Calu3 (cell line): ENCODE measurements at places on chromosomes 7 and 10. TPM values are rescaled to one million over a fixed set of nuclear protein-coding genes. Genes with fewer than 3 reads are reported as not detected.

DNA sequence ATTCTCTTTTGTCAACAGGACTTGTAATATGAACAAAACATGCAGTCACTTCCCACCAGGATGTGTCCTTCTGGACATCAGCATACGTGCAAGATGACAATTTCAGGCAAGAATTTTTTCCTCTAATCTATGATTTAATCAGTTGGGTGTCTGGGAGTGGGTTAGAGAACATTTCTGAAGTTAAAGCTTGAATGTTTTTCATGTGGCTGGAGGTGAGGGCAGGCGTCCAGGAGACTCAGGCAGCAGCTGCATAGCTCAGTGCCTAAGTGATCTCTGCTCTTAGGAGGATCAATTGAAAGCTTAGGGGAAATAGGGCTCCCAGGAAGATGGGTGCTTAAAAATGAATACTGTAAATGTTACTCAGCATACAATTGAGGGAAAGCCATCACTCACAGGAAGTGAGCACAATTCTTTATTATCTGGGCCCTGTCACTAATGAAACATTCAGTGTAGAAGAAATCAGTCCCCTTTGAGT lies 457.6 kb upstream of the KLF6 start:
- DNase-seq = no peak

DNA sequence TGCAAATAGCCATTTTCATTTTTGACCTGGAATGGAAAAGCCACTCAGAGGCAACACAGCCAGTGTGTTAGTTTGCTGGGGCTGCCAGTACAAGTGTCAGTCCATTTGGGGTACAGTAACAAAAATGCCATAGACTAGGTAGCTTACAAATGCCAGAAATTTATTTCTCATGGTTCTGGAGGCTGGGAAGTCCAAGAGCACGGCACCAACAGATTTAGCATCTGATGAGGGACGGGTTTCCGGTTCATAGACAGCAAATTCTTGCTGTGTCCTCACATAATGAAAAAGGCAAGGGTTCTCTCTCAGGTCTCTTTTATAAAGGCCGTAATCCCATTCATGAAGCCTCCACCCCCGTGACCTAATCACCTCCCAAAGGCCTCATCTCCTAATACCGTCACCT lies 418.2 kb downstream of the TYW1 start:
- DNase-seq = no peak

Gene BEND7
- total RNA-seq = 7.4 and 8.3 TPM in 2 replicates

Gene WDR86
- total RNA-seq = not detected in 2 replicates

Gene ADCYAP1R1
- total RNA-seq = not detected in 2 replicates

- DNase-seq = no peak
These were observed 320.8 kb upstream of the NRP1 start for GRCh38 chr10:33655165-33655815.

Gene PLA2G12B
- not detected in 2 replicates for total RNA-seq

GRCh38 chr10:29611781-29612381 lies 22.9 kb downstream of the SVIL start:
- DNase-seq = no peak

- no peak for DNase-seq
These were observed 266.9 kb downstream of the ABCA13 start for GRCh38 chr7:48438206-48438605.

DNA sequence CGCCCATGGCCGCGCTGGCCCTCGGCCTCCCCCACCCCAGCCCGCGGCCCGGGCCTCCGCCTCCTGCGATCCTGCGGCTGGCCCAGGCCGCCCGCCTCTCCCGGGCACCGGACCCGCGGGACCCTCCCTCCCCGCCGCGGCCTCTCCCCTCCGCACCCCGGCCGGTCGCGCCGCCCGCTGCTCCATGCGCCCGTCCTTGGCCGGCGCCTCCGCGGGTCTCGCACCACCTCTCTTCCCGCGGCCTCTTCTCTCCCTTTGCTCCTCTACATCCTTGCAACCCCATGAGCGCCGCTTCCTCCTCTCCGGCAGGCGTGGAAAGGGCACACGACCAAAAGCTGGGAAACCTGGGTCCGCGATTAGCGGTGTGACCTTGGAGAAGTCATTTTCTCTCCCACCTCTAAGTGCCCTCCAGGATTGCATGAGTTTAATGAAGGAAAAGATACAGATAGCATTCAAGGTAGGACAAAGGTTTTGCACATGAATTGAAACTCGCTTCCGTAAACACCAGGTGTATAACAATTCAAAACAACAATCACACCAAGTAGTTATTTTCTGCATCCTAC lies 448 bp upstream of the SRPK2 start:
- peak; percentile 57 for DNase-seq

DNA sequence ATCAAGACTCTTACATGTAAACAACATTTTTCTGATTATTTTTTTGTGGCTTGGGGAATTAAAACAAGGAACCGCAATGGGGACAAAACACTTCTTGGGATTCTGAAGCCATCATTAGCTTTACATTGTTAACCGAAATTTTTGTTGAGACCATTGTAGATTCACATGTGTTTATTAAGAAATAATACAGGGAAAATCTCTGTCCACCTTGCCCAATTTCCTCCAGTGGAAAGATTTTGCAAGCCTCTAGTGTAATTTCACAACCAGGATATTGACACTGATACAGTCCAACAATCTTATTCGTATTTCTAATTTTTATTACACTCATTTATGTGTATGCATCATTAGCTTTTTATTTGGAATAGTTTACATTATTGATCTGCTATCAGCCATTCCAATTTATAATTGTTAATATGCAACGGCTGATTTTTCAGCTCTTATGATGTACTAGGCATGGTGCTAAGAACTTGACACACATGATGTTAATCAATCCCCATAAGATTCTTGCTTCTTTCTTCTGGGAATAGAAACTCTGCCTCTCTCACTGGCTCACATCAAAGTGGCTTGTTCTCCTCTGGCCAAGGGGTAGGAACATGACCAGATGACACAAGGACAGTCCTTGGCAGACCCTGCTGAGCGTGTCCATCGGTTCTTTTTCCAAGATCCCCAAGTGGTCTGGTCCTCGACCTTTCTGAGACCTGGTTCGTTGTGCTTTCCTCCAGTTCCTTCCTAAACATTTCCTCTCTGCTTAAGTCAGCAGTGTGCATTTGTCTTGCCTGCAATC lies 137.6 kb downstream of the ADAM12 start:
- DNase-seq = no peak

GRCh38 chr10:130222381-130222780 lies 86.2 kb downstream of the GLRX3 start:
- no peak for DNase-seq

GRCh38 chr10:15083674-15084501 lies 4.7 kb downstream of the ACBD7 start:
- peak; percentile 3 for DNase-seq

Gene NEBL
- total RNA-seq = 11.2 and 12.7 TPM in 2 replicates

Gene NEUROG3
- not detected in 2 replicates for total RNA-seq

DNA sequence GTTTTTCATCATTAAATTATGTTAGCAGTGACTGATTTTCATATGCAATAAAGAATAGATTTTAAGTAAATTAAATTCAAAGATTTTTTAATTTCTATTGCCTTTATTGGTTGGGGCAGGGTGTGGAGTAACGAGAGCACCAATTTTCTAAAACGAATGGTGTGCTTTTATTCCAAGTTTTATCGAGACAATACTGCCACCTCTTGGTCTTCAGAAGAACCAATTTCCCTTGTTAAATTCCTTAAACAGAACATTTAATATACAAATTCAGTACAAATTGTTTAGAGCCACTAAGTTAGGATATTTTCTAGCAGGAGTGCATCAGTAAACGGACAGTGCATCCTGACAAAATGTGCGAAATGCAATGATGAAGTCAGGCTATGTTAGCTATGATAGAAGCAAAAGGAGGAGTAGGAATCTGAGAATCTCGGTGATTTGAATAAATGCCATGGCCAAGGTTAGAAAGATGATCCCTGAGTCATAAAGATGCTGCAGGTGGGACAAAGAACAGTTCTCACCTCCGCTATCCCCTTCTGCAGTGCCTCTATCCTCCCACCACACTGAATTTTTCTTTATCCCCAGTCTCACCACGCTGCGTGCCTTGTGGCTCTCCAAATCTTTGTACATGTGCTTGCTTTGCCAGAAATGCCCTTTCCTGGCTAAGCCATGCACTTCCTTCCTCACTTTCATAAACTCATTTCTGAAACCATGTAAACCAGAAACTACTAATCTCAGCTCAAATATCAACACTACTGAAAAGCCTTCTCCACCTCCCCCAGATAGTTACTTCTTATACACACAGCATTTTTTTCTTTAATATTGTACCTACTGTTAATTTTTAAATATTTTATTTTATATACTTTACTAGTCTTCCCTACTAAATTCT lies 31.9 kb upstream of the AGBL3 start:
- DNase-seq = no peak

- DNase-seq = no peak
These were observed 20.5 kb upstream of the GPR26 start for GRCh38 chr10:123645615-123646014.

Gene VIPR2
- not detected in 2 replicates for total RNA-seq

Gene MSMB
- 2.4 and 7.4 TPM in 2 replicates for total RNA-seq

Gene C10orf67
- total RNA-seq = 0.44 and 0.45 TPM in 2 replicates

DNA sequence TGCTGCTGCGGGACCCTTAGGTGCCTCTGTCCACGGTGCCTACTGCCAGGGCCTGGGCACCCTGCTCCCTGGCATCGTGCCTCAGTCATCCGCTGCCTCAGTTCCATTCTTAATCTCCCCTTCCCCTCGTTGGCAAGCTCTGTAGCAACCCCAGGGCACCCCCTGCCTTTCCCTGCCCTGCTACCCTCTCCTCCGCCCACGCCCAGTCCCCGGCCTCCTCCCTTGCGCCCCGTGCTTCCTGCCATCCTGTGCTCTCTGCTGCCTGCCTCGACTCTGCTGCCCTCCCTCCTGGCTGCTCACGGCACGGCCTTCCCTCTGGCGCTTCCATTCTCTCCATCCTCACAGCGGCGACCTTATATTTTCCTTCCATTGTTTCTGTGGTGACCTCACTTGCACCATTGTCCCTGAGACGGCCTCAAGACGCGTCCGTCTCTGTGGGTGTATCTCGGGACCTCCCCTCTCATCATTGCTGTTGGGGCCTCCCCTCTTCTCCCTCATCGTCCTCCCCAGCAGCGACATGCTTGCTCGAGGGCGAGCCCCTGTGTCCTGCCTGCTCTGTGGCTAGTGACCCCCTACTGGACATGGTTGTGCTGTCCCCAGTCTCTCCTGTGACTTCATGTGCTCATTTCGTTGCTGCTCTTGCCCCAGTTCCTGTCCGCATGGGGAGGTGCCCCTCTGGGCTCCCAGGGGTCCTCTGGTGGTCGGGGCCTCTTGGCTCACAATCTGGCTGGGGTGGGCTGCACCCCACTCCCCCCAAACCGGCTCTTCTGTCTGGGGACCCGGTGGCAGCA lies 35.3 kb downstream of the AGAP3 start:
- DNase-seq = no peak

DNA sequence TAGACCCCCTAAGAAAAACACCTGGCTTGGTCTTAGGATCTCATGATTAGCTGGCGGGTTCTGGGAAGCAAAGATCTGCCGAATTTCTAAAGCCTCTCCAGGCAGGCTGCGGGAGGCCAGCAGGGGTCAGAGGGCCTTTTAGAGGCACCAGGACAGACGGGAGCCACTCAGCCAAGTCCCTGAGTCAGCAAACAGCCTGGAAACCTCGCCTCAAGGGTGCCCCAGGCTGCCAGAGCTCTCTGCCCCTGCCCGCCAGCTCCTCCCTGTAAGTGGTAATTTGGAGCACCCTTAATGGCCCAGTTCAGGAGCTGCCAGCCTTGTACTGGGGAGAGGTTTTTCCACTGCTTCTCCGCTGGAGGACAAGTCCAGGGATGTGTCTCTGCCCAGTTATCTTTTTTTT lies 88.7 kb downstream of the HIP1 start:
- no peak for DNase-seq

Gene MEOX2
- total RNA-seq = 8.7 and 12.6 TPM in 2 replicates

DNA sequence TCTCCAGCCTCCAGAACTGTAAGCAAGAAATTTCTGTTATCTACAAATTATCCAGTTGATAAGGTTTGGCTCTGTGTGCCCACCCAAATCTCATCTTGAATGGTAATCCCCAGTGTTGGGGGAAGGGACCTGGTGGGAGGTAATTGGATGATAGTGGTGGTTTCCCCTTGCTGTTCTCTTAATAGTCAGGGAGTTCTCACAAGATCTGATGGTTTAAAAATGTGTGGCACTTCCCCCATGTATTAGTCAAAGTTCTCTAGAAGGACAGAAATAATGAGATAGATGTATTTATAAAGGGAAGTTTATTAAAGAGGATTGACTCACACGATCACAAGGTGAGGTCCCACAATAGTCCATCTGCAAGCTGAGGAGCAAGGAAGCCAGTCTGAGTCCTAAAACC lies 56.2 kb upstream of the APBB1IP start:
- DNase-seq = no peak

Gene INSYN2A
- total RNA-seq = not detected in 2 replicates

Gene SNX10
- 19.6 and 22.1 TPM in 2 replicates for total RNA-seq

DNA sequence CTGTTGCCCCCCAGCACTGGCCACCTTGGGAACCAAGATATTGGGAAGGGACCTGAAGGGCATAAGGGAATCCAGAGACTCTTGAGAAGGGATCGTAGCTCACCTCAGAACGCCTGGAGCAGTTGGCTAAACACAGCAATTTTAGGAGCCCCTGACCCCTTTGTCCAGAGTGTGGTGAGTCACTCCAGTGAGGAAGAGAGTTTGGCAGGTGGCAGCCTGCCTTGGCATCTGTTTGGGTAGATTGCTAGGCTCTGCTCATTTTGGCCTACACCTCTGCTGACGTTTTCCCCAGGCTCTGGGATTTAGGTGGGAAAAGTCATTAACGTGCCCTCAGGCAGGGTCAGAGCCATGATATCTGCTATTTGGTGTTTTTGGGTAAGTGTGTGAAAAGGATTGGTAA lies 100.6 kb downstream of the GRB10 start:
- no peak for DNase-seq
